ENCODE measurements at places on chromosomes 2 and 18.

- DNase-seq: no peak
Measured at GRCh38 chr2:67320861-67321587, 76.1 kb upstream of the ETAA1 start.

- no peak for DNase-seq
Measured at GRCh38 chr2:28721601-28722191, 29.9 kb upstream of the PPP1CB start.

DNA sequence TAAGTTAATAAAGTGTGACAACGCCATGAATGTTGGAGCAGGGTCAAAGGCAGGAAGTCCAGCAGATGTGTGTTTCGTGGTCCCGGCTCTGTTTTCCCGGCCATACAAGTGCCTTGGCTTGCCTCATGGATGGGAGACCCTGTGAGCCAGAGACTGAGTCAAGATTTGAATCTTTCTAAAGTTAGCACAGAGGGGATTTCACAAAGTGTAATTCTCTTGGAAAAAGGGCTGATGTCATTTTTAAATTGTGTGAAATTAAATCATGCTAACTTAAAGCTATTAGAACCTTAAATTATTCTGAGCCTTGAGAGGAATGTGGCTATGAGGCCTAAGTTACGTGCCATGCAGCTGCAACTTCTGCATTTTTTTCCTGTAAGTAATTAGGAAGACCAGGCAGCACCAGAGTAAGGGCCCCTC, 38.3 kb upstream of the RALBP1 start:
- no peak for DNase-seq

DNA sequence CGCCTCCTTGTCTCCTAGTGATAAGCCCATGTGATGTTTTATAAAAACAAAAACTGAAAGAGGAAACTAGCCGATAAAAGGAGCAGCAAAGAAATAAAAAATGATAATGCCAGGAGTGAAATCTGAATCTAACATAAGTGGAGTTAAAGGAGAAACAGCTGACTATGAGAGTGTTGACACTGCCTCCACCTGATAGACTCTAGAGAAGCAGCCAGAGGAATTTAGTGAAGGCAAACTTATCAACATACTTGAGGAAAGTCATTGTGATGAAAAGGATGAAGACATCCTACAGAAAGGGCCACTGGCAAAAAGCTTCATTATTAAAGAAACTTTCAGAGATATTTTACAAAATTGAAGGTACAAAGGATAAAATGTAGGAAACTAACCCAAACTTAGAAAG, 1.9 kb downstream of the M1AP start:
- no peak for DNase-seq

- DNase-seq: no peak
Measured at GRCh38 chr2:112163541-112163981, 25.4 kb downstream of the FBLN7 start.

GRCh38 chr2:86000938-86001312, 104.8 kb downstream of the POLR1A start:
- DNase-seq: no peak

- no peak for DNase-seq
Measured at GRCh38 chr2:127569666-127570065, 34.2 kb downstream of the MYO7B start.

DNA sequence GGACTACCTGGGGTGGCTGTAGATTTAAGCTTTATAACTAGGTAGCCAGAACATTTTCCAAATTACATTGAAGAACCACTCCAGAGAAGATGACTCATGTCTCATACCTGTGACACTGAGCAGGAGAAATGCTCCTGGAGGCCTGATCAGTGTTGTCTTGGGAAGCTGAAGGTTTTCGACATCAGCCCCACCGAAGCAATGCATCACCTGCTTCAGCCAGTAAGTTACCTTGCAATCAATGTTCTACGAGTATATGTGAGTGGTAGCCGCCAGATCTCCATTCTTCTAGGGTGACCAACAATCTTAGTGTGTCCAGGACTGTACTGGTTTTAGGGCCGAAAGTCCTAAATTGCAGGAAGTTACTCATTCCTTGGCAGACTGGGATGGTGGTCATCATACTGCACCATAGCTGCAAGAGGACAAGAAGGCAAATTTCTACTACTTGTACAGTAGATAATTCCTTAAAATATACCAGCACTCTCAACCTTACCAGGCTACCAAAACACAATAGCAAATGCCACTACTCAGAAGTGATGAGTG, 109.3 kb upstream of the LINC00305 start:
- DNase-seq: no peak

DNA sequence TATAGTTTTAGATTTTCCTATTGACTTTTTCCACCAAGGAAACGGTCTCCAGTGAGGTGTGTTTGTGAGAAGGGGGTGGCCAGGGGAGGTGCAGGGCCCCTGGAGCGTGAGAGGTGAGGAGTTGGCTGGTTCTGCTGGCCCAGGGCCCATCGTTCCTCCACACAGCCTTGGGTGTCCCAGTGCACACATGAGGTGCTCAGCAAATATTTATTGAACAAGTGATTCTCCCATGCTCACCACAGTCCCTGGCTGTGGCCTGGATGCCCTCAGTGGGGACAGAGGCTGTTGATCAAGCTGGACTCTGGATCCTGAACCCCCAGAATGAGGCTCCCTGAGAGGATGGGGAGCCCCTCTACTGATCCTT, 5.0 kb downstream of the HAAO start:
- no peak for DNase-seq

DNA sequence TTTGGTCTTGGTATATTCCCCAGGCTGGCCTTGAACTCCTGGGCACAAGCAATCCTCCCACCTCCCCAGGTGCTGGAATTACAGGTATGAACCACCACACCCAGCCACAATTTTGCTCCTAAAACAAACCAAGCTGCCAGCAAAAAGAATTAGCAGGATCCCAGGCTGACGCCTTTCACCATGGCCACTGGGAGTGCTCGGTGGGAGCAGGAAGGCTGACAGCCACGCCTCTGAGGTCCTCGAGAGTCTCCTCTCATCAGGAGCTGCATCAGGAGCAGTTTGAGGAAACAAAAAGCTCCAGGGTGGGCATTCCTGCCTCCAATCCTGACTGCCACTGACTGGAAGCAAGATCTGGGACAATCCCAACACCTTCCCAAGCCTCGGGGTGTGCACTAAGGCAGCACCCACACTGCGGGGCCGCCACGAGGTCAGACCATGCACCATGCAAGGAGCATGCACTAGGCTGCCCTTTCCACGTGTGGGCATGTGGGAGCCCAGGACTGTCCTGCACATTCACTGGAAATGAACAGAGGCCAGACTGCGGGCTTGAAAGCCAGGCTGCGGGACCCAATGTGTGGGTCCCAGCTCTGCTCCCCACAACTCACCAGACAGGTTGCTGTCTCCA, 51.4 kb downstream of the TFCP2L1 start:
- no peak for DNase-seq

DNA sequence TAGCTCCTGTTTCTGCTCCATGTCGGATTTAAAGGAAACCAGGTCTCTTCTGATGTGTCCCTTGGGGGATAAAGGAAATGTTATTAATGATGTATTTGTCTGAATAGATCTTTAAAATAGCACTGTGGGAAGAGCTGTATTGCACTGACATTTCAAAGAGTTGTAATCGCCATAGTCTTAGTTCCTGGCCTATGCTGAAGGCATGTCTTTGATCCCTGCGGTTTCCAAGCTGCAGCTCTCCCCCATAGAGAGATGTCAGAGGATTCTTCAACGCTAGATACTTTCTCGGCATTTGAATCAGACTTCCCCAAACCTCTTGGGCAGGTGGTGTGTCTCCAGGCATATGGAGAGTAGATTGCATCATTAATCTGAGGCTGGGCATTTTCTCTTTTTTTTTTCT, 40.4 kb downstream of the NAT8 start:
- DNase-seq: no peak

- no peak for DNase-seq
Measured at GRCh38 chr18:4806331-4806730, 351.2 kb upstream of the DLGAP1 start.

GRCh38 chr2:38394041-38394440, 17.0 kb upstream of the ATL2 start:
- no peak for DNase-seq

- DNase-seq: no peak
Measured at GRCh38 chr2:8219631-8220355, 462.1 kb upstream of the ID2 start.

DNA sequence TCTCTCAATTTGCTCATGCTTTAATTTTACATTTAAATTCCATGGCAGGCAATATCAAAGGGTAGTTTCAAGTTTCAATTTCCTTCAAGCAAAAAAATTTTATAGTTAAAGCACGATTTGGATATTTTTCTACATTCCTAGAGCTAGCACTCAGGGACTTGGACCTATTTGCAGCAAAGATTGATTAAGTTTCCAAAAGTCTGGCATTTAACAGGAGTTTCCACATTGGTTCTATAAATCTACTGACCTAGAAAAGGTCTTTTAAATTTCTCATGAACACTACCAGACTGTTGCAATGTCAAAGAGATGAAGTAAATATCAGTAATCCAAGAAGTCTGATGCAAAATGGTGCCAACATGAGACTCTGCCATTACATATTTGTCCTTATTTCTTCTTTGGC, 253.7 kb upstream of the LINC00305 start:
- no peak for DNase-seq

DNA sequence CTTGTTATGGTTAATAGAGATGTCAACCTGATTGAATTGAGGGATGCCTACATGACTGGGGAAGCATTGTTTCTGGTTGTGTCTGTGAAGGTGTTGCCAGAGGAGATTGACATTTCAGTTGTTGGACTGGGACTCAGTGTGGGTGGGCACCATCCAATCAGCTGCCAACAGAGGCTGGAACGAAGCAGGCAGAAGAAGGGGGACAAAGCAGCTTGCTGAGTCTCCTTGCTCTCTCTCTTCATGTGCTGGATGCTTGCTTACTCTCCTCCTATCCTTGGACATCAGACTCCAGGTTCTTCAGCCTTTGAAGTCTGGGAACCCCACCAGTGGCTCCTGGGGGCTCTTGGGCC, 22.2 kb upstream of the SMAD4 start:
- no peak for DNase-seq

DNA sequence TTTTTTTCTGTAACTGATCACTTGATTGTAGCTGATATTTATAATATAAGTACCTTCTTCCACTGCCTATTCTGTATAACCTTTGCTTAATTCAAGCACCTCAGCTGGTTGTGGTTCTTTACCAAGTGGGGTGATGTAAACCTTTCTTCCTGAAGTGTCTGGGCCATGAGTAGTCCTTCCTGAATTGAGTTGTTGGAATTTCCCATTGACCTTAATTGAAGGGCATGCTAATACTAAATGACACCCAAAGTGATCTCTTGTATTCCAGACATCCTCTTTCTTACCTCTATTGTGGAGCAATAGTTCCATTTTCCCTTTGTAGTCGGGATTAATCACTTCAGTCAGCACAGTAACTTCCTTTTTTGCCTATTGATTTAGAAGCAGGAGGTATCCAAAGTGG, 1496.8 kb upstream of the CELF4 start:
- DNase-seq: no peak

- no peak for DNase-seq
Measured at GRCh38 chr2:102871707-102872106, 109.9 kb downstream of the TMEM182 start.

- no peak for DNase-seq
Measured at GRCh38 chr2:232422051-232422450, 15.4 kb downstream of the ALPG start.

DNA sequence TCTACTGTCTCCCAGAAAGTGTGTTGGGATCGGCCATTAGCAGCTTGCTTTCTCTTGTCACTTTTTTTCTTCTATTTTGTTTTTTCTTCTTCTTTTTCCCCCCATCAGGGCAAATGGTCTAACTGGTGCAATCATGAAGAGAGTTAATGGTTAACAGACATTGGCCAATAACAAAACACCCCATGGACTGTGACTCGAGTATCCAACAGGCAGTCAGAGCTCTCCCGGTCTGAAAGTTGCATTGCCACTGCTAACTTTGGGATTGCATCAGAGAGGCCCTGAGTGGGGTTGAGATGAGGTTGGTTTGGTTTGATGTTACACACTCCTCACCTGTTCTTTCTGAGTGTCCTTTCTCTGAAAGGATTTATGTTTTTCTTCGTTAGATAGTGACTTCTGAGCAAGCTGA, 12.9 kb upstream of the SNORC start:
- DNase-seq: no peak

DNA sequence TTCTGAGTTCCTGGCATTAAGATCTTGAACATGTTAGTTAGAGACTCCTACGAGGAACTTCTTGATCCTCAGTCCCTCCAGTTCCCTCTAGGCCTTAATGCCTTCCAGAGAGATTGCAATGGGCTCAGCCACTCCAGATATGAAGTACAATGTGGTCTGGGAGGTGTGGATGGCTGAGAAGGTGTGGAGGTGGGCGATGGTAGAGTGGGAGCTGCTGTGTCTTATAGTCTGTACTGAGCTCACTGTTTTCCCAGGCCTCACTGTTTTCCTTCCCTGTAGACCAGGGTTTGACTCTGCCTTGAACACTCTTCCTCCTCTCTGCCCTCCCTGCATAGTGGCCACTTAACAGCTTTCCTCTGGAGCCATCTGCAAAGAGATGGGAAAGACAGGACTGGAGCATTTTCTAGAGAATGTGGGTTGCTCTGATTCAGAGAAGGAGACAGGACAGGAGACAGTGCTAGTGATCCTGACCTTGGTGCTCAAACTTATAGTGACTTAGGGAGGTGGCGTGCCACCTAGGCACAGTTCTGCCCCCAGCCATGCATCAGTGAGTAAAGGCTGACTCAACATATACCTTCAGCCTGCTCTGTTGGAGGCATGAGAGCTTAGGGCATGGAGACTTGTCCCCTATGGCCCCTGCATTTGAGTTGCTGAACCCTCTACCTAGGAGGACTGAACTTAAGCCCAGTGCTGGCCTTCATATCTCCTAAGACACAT, 129.7 kb downstream of the TDRD15 start:
- DNase-seq: no peak

GRCh38 chr2:348361-348916, 60.5 kb upstream of the ALKAL2 start:
- no peak for DNase-seq

DNA sequence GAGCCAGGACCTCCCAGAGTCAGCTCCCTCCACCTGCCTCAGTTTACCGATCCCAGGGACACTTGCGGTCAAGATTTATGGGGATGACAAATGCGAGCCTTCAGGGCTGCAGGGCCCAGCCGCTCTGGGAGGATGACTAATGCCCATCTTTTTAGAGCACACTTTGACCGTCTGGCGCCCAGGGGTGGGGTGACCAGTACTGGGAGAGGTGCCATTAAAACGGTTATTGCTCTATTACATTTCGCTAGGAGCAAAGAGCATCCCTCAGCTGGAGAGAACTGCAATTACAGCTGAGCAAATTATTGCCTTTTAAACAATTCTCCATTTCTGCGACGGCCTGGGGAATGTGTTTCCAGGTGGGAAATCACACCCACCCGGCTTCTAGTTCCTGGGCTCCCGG, 42.6 kb upstream of the HPCAL1 start:
- DNase-seq: no peak

- DNase-seq: no peak
Measured at GRCh38 chr2:200416878-200417277, 93.0 kb downstream of the KCTD18 start.
